ENCODE measurements at places on chromosomes 16 and 17.

- DNase-seq = no peak
These were observed 11.2 kb downstream of the IRF8 start for GRCh38 chr16:85909932-85910853.

DNA sequence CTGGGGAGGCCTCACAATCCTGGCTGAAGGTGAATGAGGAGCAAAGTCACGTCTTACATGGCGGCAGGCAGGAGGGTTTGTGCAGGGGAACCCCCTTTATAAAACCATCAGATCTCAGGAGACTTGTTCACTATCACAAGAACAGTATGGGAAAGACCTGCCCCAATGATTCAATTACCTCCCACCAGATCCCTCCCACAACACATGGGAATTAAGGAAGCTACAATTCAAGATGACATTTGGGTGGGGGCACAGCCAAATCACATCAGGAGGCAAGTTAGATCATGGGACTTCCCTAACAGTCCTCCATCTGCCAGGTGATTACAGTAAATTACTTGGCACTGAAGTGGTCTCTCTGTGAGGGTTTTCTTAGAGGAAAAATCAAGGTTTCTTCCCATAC is 5.3 kb downstream of the TMEM114 start:
- no peak for DNase-seq

GRCh38 chr17:4908301-4908700 is 5.4 kb upstream of the CHRNE start:
- no peak for DNase-seq

DNA sequence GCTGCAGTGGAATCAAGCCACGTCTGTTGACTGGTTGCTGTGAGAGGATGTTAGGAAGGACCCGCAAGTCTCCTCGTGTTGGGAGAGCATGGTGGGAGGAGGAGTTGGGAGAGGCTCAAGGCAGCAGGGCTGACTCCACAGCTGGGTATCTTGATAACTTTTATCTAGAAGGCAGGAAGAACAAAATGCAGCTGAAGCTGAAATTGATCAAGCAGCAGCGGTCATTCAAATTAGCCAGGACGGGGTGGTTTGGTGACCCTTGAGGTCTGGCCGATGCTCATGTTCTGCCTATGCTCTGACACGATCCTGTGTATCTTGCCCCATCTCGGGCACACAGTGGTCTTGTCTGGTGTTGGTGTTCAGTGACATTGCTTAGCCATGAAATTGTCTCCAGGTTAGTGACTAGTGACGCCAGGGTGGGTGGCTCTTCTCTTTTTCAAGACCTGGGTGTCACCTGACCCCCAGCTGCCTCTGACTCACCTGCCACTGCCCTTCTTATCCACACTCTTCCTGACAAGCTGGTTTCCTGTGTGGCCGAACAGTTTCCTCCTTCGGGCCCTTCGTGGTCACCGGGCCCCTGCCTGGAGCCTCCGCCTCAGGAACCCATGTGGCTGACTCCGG is 19.1 kb downstream of the NPTX1 start:
- DNase-seq = no peak

DNA sequence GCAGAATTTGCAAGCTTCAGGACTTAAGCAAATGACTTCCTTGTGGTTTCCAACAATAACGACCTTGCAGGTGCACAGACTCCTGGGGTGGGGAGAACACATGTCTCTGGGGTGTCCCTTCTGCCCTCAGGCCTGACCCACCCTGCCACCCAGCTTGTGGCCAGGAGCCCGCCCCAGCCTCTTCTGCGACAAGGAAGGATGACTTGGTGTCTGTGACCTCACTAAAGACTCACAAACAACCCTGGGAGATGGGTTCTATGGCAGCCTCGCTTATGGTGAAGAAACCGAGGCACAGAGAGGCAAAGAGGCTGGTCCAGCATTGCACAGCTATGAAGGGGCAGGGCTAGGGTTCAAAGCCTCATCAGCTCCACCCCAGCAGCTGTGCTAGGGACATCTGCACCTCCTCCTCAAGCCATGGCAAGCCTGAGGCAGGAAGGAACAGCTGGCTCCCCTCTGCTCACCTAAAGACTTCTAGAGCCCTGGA is 2.6 kb downstream of the ATP2A3 start:
- DNase-seq = no peak

DNA sequence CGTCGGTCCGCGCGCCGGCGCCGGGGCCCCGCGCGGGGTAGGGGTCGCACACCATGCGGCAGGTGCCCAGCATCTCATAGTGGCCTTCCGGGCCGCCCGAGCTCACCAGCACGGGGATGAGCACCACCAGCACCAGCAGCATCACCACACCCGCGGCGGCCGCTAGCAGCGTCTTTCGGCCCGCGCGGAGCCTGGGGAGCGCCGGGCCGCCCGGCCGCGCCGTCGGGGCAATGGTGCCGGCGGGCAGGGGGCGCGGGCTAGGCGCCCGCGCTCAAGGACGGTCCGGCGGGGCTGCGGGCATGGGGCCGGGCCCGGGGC is 237 bp downstream of the C1QL1 start:
- no peak for DNase-seq
